ENCODE measurements at places on chromosomes 7 and 10.

GRCh38 chr7:47402941-47403866 is 178.7 kb downstream of the TNS3 start:
- DNase-seq = no peak

GRCh38 chr10:103502849-103503660 is 9.6 kb downstream of the NEURL1 start:
- DNase-seq = no peak

GRCh38 chr10:36780158-36780557 is 345.2 kb upstream of the ANKRD30A start:
- DNase-seq = no peak

DNA sequence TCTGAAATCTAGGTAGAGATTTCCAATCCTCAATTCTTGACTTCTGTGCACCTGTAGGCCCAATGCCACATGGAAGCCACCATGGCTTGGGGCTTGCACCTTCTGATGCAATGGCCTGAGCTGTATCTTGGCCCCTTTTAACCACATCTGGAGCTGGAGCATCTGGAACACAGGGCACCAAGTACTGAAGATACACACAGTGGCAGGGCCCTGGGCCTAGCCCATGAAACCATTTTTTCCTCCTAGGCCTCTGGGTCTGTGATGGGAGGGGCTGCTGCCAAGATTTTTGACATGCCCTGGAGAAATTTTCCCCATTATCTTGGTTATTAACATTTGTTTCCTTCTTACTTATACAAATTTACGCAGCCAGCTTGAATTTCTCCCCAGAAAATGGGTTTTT is 39.1 kb downstream of the GCC1 start:
- DNase-seq = no peak

GRCh38 chr7:74083928-74084721 is 521 bp downstream of the LIMK1 start:
- no peak for DNase-seq
